Skin of body (tissue), 3 donors: ENCODE measurements at places on chromosomes 3 and 15. TPM values are rescaled to one million over a fixed set of nuclear protein-coding genes. Genes with fewer than 3 reads are reported as not detected.

DNA sequence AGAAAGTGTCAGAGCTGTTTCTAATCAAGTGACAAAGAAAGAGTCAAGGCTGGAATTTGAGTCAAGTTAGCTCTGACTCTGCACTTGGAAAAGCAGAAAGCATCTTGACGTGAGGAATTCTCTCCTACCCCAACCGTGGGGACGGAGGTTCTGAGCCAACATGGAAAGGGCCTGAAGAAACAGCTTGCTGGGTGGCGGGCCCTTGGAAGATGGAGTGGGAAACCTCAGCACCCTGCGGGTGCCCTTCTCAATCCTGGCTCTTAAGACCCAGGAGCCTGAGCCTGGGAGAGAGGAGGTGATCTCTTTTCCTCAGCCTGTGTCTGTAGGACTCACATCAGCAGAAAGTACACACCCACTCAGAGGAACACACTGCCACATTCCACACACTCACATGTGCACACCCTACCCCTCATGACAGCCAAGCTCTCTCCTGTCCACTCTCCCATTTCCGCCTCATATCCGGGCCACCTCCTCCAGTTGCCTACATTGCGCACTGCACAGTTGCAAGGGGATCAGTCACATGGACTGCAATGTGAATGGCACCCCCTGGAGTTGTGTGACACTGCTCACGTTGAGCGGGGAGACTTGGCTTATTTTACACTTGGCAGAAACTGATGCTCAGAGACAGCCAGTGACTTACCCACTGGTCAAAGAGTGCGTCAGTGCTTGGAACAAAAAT lies 101.5 kb upstream of the SLC6A6 start:
- no peak for DNase-seq

DNA sequence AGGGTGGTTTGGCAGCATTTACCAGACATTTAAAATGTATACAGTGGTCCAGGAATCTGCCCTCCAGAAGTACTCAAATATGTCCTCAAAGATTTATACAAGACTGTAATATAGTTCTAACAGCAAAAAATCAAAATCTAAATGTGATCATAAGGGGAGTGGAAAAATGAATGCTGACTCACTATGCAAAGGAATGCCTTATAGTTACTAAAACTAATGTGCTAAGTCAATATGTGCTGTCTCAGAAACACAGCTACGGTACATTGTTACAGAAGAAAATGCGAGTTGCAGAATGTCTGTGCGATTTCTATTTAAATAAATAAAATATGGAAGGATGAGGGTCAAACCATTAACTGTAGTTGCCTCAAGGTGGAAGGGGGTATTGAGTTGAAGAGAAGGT lies 230.1 kb upstream of the UBE2E1 start:
- DNase-seq, result no peak

GRCh38 chr15:27223179-27223578 lies 252.2 kb downstream of the GABRG3 start:
- no peak for DNase-seq

DNA sequence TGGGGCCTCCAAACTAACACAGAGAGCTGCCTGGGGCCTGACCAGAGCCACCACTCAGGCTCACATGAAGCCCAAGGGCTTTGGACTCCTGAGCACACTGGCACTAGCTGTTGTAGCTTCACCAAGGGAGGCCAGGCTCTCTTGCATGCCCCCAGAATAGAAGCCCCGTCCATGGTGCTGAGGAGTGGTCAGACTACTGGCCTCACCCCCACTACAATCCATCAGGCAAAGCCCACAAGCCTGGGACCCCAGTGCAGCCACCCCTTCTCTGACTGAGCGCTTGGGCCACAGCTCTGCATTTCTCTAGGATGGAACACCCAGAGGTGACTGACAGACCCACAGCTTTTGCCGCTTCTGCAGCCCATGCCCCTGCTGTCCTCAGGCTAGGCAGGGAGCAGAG lies 180.8 kb downstream of the PYDC2 start:
- DNase-seq, result no peak

DNA sequence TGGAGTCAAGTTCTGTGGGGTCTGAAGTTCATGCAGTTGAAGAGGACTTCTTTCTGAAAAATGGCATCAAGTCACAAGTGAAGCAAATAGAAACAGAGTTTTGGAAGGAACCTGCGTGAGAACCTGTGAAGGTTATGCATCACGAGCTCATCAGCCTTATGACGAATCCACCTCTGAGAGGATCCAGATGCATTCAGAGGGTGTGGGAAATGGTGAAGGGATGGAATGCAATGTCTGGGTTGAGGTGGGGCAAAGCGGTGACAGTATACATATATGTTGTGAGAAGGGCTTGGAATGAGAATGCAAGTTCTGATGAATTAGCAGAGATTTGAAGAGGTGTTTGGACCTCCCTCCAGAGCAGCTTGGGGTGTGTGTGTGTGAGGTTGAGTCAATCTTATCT lies 382.1 kb upstream of the TBL1XR1 start:
- DNase-seq, result no peak

GRCh38 chr15:78432664-78433063 lies 5.4 kb upstream of the IREB2 start:
- no peak for DNase-seq

DNA sequence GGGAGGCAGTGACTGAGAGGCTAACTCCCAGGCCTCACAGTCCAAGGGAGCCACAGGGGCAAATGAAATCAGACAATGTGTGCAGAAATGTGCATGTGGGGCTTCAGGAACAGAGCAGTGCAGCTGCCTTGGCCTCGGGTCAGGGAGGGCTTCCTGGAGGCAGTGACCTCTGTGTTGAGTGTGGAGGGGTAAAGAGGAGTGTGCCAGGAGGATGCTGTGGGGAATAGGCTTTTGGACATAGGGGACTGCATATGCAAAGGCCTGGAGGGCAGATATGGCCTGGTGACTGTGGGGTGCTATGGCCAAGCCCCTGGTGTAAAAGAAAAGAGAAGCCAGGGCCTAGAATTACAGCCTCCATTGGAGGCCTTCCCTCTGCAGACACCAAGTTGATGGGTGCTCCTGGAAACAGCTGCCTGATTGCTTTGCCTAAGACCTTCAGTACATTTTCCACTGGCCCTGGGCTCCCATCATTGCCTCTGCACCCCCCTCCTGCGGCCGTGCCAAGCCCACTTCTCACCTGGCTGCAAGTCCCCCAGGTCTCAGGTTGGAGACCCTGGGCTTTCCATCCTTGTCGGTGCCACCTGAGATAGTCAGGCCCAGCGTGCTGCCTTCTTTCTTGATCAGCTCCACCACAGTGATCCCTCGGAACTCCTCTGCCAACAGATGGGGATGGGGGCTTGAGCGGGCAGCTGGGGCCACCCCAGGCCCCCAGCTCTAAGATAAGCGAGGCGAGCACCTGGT lies 15.1 kb downstream of the GRIP2 start:
- no peak for DNase-seq

DNA sequence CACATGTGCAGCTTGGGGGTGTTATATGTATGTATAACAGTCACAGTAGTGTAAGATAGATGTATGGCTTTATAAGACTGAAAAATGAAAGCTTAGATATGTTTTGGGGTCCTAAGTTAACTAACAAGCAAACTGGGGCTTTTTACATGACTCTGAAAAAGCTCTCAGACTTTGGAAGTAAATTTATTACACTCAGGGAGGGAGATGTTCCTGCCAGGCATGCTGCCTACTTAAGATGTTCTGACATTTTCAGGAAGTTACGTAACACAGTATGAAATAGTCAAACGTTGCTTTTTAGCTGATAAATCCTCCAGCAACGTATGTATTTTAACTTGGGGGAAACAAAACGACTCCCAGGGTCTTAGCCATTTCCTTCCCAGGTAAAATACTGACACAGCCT lies 1.7 kb upstream of the IFT57 start:
- DNase-seq, result no peak

The NR1I2 gene
- total RNA-seq, result 0.10 TPM

The PTX3 gene
- total RNA-seq, result 24.6 TPM
